NCI-H748 treated with DMSO at 0.1 percent for 48 hours (cell line): ENCODE measurements at places on chromosomes 11 and 22.

- no peak for DNase-seq
Observed at GRCh38 chr11:76808996-76809395, 25.8 kb downstream of the TSKU start.

DNA sequence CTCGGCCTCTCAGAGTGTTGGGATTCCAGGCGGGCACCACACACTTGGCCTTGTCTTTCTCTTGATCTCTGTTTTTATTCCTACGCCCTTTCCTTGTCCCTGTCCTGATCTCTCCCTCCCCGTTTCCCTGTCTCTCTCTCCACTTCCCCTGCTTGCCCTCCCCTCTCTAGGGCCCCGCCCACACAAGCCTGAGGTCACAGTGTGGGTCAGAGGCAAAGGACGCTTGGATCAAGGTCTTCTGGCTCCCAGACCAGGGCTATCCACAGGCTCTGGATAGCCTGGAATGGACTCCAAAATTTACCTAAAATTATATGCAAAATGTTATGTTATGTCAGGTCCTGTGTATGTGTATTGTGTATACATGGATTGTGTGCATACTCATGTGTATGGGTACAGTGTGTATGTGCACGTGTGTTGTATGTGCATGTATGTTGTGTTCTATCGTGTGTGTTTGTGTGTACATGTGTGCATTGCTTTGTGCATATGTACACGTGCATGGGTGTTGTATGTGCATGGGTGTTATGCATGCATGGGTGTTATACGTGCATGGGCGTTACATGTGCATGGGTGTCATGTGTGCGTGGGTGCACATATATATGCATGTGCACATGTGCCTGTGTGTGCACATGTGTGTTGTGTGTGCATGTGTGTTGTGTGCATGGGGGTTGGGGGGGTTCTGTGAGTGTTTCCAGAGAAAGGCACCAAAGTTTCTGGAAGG, 38.3 kb downstream of the TP53I11 start:
- no peak for DNase-seq

DNA sequence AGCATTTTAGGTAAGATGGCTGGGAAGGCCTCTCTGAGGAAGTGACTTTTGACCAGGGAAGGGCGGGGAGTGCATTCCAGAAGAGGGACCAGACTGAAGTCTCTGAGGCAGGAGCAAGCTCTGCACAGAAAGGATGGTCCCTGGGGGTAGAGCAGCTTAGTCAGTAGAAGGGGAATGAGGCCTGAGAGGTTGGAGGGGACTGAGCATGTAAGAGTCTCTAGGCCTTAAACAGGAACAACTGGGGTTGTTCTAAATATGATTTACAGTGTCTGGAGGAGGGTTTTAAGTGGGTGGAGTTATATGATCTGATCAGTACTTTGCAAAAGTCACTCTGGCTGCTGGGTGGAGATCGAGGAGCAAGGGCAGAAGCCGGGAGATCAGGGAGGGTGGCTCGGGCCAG, 31.7 kb upstream of the TEF start:
- no peak for DNase-seq

DNA sequence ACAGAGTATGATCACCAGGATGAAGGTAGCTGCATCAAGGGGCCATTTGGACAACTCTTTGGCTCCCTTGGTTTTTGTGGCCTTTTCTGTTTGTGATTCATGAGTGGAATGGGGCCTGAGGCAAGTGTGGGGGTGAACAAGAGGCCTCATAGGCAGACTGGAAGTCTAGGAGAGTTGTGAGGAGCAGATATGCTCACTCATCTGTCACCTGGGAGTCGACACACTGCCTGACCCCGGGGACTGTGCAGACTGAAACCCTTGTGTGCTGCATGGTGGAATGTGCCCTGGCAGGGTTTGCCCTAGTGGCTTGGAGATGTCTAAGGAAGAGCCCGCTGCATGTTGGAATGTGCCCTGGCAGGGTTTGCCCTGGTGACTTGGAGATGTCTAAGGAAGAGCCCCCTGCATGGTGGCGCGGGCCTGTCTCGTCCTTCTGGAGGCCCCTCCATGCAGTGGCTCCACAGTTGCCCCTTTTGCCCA, 60.0 kb downstream of the MED15 start:
- no peak for DNase-seq

GRCh38 chr11:132790971-132791370, 741.3 kb downstream of the OPCML start:
- no peak for DNase-seq

- DNase-seq = no peak
Observed at GRCh38 chr11:76978239-76978638, 56.0 kb upstream of the B3GNT6 start.

DNA sequence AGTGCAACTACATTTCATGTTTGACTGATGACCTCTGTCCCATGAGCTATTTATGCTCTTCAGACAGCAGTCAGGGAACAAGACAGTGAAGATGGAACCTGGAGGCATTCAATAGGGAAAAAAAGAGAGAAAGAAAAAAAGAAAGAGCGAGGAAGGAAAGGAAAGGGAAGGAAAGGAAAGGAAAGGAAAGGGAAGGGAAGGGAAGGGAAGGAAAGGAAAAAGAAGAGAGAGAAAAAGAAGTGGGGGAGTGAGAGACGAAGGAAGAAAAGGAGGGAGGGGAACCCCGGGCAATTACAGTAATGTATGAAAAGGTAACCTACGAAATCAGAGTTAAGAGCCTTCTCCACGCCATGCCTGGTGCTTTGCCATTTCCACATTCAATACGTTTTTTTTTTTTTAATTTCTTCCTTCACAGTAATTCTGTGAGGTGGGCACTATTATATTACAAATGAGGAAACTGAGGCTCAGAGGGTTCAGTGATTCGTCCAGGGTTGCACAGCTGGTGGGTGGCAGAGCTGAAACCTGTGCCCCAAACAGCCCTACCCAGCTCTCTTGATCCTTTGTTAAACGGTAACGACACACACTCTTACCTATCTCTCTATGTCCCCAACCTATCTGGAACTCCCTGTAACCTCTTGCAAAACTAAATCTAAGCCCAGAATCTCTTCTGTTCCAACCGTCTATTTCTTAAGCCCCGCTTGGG, 39.3 kb downstream of the ETS1 start:
- no peak for DNase-seq

DNA sequence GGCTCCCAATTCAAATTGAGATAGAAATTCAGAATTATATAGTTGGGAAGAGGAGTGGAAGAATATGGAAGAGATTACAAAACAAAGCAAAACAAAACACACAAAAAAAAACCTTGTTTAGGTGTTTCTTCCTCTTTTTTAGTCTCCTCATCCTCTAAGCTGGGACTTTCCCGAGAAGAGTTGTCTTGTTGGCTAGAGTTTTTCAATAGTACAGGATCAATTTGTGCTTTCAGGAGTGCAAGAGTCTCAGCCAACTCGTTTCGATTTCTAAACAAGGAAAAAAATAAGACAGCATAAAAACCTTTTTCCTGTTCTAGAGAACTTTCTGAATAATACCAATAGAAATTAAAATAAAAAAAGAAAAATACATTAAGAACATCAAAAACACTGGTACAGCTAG, 87.8 kb upstream of the CLNS1A start:
- DNase-seq = no peak

- DNase-seq = no peak
Observed at GRCh38 chr11:32918427-32918826, 25.8 kb downstream of the QSER1 start.

DNA sequence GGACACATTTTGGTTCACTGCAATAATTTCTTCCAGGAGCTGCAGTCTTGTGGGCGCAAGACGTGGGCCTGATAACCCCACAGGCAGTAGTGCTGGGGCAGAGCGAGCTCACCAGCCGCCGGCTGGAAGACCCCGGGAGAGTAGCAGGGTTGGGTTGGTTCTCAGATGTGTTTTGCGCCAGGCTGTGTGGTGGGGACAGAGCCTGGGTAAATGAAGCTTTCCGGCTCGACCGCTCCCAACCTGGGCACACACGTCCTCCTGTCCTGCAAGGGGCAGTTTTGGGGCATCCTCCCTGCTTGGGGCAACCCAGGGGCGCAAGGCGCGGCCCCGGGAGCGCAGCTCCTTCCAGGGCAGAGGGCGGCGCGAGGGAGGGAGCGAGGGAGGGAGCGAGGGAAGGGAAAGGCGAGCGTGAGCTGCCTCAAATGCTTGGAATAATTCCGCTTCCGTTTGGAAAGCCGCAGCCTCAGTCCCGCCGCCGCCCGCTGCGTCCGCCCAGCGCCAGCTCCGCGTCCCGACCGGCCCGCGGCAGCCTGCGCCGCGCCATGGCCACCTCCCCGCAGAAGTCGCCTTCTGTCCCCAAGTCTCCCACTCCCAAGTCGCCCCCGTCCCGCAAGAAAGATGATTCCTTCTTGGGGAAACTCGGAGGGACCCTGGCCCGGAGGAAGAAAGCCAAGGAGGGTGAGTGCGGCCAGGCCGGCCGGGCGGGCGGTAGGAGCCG, at the start of gene PARVA:
Gene PARVA, plus strand, starts transcription at position 466 of the 718 bp plus-strand sequence. Its CDS starts 77 bp downstream, at position 543.
- peak; percentile 42 for DNase-seq

- no peak for DNase-seq
Observed at GRCh38 chr11:124804884-124805283, 4.7 kb upstream of the MSANTD2 start.

DNA sequence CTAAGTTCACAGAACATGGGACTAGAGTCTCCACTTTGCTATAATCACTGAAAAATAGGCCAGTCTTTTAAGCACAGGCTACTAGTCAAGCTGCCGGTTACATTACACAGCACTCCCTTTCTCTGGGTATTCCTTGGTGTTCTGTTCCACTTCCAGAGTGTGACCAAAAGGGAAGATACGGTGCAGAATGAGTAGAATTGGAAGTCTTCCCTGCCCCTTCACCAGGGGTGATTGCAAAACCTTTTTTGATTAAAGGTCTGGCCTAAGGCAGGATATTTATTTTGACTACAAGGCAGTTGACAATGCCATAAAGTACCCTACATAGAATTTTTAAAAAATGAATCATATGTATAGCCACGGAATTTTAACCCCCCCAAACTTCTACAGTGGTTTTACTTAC, 59.6 kb upstream of the ADORA2A start:
- DNase-seq = no peak

- DNase-seq = no peak
Observed at GRCh38 chr11:117218133-117218915, 13.5 kb downstream of the PCSK7 start.

DNA sequence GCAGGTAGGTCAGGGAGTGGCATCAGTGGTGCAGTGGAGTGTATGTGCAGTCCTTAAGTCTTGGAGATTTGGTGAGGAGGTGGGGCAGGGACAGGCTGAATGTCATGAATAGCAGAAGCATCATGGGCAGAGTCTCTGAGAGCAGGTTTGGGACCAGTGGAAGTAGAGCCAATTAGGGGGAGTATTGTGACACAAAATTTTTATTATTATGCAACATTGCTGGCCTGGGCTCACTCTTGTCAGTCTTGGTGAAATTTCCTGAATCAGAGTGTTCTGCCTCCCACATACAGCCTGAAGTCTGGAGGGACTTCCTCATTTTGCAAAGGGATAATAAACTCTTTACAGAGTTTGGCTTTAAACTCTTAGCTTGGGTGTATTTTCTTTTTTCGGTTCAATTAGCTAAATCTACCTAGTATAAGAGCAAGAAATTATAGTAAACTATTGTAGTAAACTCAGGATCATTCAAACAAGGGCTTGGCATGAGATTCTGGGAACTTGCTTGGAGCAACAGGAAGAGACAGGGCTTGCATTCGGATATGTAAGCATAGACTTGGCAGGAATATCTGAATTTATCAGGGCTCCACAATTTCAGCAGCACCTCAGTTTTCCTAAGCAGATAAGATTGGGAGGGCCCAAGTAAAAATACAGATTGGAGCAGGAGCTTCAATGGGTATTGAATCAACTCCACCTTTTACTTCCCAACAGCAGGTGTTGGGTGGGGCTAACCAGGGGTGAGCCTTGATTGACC, 67.7 kb downstream of the FDX1 start:
- no peak for DNase-seq

GRCh38 chr22:27129266-27129665, 471.9 kb downstream of the MIAT start:
- no peak for DNase-seq

- DNase-seq = no peak
Observed at GRCh38 chr11:45641961-45642360, 23.5 kb downstream of the CHST1 start.

GRCh38 chr11:91761406-91762025, 463.1 kb upstream of the FAT3 start:
- no peak for DNase-seq

GRCh38 chr11:70077411-70078094, 564 bp upstream of the ANO1 start:
- no peak for DNase-seq

DNA sequence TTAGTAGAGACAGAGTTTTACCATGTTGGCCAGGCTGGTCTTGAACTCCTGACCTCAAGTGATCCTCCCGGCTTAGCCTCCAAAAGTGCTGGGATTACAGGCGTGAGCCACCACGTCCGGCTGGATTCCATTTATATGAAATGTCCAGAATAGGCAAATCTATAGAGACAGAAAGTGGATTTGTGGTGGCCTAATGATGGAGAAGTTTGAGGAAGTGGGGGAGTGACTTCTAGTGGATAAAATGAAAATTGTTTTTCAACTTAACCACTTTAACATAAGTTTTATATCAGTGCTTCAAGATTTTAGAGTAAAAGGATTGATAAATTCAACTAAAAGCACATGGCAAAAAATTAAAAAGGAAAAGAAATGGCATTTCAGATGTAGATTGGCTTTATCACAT, 66.2 kb downstream of the HIPK3 start:
- DNase-seq = no peak

DNA sequence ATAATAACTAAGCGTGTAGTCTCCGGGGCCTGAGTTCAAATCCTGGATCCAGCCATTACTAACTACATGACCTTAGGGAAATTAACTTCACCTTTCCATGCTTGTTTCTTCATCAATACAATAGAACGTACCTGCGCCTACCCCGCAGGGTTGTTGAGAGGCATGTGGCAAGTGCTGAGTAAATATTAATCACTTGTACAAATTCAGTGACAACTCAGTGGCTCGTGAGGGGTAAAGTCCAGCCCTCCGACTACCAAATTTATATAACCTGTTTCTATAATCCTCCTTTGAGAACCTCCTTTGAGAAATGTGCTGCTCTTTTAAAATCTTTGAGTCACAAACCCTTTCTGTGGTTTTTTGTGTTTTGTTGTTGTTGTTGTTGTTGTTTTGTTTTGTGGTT, 49.8 kb downstream of the FEZ1 start:
- DNase-seq = no peak
